ENCODE measurements at places on chromosomes 6 and 20. TPM values are rescaled to one million over a fixed set of nuclear protein-coding genes. Genes with fewer than 3 reads are reported as not detected.

TUBB1 gene
- total RNA-seq: 14.0 TPM

SERPINB1 gene
- 39.2 TPM for total RNA-seq

PDYN gene
- not detected for total RNA-seq

PLEKHG1 gene
- 4.7 TPM for total RNA-seq

DNA sequence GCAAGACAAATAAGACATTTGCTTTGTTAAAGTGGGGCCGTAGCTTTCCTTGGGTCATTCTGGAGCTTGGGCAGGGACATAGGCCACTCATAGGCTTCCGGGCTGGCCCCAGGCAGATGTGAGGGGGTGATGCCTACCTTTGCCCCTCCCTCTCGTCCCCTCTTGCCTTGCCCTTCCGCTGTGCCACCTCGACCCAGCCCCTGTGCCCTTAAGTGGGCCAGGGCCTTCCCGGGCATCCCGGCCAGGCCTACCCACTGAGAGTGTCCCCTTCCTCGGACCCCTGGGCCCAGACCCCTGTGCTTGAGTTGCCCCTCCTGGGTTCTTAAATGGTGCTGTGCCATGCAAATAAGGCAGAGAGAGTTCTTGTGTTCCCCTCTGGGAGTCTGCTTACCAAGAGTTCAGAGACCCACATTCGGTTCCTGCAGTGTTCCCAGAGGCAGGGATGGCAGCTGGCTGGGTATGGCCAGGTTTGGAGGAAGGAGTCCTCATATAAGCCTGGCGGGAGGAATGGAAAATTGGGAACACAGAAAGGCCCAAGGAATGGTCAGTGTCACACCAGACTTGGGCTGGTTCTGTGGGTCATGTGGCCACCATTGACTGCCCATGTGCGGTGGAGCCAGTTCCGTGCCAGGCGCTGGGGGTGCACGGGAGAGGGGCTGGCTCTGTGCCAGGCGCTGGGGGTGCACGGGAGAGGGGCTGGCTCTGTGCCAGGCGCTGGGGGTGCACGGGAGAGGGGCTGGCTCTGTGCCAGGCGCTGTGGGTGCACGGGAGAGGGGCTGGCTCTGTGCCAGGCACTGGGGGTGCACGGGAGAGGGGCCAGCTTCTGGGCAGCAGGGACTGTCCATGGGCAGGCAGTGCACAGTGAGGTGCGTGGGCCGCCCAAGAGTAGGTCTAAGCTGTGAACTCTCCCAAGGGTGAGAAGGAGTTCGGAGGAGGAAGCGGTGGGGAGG is 173.5 kb upstream of the SNX9 start:
- no peak for DNase-seq

GRCh38 chr6:120816794-120817193 is 517.5 kb downstream of the TBC1D32 start:
- DNase-seq: no peak

DNA sequence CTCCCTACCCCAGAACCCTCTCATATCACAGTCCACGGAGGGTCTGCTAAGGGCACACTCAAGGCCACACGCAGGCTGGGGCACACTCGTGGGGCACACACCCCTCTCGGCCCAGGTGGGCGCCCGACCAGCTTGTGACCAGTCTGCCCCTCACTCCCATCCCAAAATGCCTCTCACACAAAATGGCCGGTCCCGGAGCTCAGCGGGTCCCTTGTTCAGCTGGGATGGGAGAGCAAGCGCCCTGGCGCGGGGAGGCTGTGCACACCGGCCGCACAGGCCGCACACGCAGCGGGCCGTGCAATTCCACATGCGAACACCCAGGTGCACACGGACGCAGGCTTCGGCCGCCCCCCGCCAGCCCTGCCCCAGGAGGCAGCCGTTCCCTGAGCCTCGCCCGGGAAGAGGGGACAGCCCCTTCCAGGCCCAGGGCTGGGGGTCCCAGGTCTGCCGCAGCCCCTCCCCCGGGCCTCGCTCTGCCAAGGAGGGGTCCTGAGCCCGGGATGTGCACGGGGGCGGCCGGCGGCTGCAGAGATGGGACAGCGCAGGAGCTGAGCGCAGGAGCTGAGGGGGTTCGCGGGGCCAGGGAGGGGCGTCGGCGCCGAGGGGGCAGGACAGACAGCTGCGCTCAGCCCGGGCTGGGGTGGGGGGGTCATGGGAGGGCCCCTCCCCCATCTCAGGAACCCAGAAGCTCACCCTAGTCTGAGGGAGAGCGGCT is 1.3 kb downstream of the KCNQ2 start:
- DNase-seq: no peak

DNA sequence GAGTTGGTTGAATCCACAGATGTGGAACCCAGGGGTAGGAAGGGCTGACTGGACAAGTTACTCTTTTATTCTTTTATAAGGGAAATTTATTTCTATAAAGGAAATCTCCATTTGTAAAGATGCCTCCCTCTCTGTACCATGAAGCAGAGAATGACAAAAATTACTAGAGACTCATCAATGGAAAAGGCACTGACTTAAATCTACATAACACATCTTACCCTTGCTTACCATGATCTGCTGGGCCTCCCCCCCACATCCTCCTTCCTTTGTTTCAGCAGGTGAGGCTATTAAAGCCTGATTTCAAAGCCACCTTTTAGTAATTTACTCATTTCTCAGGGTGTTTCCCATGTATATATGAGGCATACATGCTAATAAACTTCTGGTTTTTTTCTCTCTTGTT is 130.2 kb upstream of the HDDC2 start:
- no peak for DNase-seq

GRCh38 chr20:39789411-39789810 is 827.3 kb downstream of the DHX35 start:
- no peak for DNase-seq

- DNase-seq: no peak
Measured at GRCh38 chr6:31228476-31228875, 43.4 kb downstream of the HLA-C start.

DNA sequence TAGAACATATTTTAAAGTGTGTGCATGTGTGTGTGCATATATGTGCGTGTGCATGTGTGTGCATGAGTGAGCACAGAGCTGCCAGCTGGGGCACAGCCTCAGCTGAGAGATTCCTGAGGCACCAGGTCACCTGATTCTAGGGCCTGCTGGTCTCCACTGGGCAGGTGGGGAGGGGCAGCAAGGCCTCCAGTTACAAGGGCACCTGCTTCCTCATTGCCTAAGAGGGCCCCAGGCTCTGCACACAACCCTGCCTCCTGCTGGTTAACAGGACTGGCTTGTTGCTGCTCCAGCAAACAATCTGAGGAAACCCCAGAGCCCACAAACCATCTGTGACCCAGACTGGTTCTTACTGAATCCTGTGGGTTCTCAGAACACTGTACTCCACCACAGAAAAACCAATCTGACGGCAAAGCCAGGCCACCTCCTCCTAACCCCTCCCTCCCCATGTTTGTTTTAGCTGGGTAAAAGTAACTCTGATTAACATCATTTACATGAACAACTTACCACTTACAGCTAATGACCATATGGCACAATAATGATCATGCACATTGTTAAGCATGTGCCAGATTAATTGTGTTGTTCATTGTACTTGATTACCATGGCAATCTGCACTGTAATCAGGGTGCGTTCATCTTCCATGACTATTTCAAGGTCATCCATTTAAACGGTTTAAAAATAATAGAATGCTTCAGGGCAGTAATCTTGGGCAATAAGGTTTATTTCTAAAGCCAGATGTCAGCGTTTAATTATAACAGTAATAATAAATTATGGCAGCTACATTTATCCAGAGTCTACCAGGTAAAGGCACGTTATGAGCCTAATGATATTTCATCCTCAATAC is 23.1 kb upstream of the UBE2J1 start:
- DNase-seq: peak; percentile 62

DNA sequence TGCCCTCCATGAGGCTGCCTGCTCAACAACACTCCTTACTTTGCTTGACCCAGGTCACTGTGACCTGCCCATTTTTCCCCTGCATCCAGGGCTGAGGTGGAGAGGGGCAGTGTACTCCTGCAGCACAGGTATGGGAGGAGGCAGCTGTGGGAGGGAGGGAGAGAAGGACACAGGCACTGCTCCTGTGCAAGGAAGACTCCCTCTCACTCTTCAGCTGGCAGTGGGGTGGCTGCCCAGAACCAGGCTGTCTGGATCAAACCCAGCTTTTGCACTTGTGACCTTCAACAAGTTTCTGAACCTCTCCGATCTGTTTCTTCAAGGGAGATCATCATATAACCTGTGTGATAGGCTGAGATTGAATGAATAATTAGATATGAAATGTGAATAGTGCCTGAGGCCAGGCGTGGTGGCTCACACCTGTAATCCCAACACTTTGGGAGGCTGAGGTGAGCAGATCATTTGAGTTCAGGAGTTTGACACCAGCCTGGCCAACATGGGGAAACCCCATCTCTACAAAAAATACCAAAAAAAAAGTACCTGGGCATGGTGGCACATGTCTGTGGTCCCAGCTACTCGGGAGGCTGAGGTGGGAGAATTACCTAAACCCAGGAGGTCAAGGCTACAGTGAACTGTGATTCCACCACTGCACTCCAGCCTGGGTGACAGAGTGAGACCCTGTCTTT is 14.1 kb downstream of the TGIF2 start:
- no peak for DNase-seq
